ENCODE measurements at places on chromosomes 7 and 10.

GRCh38 chr7:49434846-49435245, 338.6 kb upstream of the VWC2 start:
- DNase-seq, result no peak

- no peak for DNase-seq
These were observed 29.4 kb upstream of the TNRC18 start for GRCh38 chr7:5452937-5453540.

GRCh38 chr10:51007781-51008180, 66.5 kb upstream of the PRKG1 start:
- no peak for DNase-seq

DNA sequence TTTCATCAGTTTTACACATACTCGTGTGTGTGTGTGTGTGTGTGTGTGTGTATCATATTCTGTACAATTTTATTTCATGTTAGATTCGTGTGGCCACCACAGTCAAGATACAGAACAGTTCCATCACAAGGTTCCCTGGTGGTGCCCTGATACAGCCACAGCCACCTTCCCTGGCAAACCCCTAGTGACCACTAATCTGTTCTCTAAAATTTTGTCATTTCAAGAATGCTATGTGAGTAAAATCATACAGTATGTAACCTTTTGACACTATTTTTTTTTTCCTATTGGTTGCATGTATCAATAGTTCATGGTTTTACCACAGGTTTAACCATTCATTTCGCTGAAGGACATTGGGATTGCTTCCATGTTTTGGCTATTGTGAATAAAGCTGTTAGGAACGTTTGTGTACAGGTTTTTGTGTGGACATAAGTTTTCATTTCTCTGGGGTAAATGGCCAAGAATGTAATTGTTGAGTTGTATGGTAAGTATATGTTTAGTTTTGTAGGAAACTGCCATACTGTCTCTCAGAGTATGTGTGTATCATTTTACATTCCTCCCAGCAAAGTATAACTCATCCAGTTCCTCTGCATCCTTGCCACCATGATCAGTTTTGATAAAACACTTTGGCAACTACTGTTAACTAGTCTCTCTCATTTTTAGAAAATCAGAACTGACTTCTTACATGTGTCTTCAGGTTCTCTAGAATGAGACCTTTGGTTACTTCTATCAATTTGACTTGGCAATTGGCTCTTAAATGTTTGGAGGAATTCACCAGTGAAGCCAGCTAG, 20.6 kb downstream of the KLHDC10 start:
- DNase-seq, result no peak

- DNase-seq, result no peak
These were observed 55.7 kb downstream of the CELF2 start for GRCh38 chr10:11073410-11073809.

DNA sequence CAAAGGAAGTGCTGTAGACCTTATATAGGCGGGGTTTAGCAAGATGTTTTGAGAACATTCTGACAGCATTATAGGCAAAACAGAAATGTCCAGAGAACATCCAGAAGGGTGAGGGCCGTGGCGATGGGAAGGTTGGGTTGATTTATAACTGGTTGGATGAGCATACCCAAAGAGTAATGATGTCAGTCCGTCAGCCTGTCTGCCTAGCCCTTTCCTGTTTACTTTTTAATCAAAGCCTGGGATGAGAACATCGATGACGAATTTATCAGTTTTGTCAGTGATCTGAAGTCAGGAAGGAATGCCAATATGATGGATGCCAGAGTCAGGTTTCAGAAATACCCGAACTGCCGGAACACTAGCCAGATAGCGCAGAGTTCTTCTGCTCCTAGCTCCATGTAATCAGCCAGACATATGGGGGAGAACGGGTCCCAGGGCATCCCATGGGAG, 33.8 kb upstream of the TRIM8 start:
- DNase-seq, result no peak

GRCh38 chr7:159143780-159144757, 598 bp downstream of the VIPR2 start:
- DNase-seq, result no peak

DNA sequence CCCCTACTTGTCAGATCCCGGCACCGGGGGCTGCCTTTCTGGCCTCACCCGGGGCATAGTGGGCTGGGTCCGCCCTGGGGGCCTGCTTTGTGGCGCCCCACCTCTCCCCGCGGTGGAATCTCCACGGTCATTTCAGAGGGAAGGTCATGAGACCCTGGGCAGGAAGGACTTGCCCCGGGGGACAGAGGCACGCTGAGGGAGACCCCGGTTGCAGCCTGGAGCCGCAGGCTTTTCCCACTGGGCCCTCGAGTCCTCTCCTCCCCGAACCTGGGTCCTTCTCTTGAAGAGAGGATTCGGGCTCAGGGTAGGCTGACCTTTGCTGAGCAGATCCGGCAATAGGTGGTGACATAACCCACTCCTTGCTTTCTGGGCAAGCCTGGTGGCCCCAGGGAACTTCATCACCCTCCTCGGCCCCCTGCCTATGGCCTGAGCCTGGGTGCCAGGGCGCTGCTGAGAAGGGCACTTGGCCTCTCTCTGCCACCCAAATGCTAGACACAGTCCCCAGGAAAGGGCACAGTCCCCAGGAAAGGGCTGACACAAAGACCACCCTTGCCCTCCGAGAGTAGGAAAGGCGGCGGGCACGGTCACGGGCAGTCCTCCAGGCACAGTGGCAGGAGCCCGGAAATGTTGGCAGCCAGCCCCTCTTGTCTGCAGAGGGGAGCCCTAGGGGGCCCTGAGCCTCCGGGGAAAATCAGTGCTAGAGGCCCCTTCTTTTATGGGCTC, 36.2 kb downstream of the FKBP6 start:
- no peak for DNase-seq

DNA sequence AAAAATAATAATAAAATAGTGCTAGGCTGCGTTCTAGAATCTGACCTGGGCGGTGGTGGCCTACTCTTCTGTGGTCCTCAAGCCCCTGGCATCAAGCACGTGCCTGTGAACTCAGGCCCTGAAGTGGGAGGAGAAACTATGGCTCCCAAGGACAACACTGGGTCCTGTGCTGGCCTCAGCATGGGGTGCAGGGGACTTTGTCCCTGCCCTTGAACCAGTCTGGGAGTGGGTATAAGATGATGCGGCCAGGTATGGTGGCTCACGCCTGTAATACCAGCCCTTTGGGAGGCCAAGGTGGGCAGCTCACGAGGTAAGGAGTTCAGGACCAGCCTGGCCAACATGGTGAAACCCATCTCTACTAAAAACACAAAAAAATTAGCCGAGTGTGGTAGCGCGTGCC, 5.5 kb downstream of the ZP3 start:
- DNase-seq, result no peak

- DNase-seq, result no peak
These were observed 7.8 kb downstream of the TAS2R41 start for GRCh38 chr7:143485500-143485899.

DNA sequence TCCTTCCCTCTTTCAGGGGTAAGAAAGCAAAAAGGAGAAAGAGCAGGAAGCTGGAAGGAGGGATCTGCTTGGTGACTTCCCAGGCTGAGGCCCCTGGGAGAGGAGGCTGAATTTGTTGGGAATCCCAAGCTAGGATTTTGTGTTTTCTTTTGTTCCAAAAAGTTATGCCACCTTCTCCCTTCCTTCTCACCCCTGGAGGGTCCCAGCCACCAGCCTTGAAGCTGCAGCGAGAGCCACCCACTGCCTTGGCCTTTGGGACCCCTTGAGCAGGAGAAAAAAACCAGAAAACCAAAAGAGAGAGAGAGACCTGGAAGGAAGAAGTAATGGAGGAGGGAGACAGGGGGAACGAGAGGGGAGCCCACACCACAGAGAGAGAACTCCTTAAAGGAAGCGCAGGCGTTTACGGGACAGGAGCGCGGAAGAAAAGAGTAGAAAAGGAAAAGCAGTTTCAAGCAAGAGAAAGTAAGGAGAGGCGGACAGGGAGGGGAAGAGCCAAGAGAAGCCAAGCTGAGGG, 7.2 kb downstream of the VAX1 start:
- DNase-seq, result no peak

DNA sequence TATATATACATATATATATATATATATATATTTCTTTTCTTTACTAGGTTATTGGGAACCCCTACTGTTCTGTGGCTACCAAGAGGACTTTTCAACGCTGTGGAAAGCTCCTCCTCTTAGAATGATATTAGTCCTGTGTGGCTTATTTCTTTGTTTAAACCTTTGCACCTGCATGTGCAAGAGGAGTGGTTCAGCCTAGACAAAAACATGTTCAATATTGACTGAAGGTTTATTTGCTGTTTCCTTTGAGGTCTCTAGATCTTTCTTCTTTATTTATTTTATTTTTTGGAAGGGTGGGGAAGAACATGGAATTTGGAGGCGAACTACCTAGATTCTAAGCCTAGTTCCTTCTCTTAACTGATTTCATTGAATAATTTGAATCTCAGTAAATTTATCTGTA, 118.1 kb downstream of the GNAT3 start:
- DNase-seq, result no peak

GRCh38 chr10:132592790-132593383, 55.3 kb downstream of the INPP5A start:
- no peak for DNase-seq

- no peak for DNase-seq
These were observed 260.1 kb downstream of the CREB5 start for GRCh38 chr7:28672397-28672797.
